OCI-M1 (cell line): ENCODE measurements at places on chromosomes 4 and X.

DNA sequence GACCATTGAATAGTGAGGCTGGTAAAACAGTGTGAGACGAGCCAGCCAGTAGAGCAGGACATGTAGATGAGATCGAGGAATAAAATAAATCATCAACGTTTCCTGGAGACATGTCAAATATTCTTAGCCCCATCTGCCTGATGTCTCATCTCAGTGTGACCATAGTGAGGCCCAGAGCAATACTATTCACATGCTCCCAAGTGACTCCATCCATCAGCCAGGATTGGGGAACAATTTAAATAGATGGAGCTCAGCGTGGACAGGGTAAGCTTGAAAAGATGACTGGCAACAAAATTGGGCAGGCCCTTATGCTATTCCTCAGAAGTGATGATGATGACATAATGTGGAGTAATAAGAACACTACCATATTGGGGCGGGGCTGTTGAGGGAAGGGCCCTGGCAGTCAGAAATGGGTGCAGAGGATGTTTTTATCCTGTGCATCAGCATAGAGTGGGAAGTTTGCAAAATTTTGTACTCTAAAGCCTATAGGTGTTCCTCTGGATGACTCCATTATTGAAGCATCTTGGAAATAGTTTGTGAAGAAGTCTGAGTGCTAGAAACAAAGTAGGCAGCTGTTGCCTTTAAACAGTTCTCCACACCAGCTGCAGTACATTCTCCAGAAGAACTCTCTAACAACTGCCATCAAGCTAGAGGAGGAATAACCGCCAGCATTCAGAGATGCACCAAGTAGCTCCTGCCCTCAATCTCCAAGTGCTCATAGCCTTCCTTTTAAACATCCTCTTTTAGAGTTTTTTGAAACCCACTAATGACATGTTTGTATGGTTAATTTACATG lies 333.0 kb downstream of the DCHS2 start:
- DNase-seq = no peak

- no peak for DNase-seq
Observed at GRCh38 chrX:10831716-10832502, 211.5 kb upstream of the MID1 start.

DNA sequence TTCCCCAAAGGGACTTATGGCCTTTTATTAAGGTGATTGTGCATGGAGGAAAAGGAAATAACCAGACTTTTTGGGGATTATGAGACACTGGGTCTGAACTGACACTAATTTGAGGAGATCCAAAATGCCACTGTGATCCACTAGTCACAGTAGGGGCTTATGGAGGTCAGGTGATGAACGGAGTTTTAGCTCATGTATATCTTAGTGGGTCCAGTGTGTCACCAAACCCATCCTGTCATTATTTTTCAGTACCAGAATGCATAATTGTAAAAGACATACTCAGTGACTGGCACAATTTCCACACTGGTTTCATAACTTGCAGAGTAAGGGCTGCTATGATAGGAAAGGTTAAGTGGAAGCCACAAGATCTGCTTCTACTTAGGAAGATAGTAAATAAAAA lies 131.3 kb downstream of the RTL3 start:
- no peak for DNase-seq

DNA sequence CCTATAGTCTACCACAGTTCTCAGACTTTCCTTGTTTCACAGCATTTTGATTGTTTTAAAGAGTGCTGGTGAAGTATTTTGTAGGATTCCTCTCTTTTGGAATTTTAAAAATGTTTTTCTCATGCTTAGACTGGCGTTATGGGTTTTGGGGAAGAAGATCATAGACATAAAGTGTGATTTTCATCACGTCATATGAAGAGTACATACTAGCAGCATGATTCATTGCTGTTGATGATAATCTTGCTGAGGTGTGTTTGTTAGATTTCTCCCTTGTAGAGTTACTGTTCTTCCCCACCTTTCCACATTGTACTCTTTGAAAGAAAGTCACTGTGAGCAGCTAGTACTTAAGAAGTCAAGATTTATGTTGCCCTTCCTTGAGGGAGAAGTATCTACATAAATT lies 396.1 kb upstream of the GNPDA2 start:
- no peak for DNase-seq

DNA sequence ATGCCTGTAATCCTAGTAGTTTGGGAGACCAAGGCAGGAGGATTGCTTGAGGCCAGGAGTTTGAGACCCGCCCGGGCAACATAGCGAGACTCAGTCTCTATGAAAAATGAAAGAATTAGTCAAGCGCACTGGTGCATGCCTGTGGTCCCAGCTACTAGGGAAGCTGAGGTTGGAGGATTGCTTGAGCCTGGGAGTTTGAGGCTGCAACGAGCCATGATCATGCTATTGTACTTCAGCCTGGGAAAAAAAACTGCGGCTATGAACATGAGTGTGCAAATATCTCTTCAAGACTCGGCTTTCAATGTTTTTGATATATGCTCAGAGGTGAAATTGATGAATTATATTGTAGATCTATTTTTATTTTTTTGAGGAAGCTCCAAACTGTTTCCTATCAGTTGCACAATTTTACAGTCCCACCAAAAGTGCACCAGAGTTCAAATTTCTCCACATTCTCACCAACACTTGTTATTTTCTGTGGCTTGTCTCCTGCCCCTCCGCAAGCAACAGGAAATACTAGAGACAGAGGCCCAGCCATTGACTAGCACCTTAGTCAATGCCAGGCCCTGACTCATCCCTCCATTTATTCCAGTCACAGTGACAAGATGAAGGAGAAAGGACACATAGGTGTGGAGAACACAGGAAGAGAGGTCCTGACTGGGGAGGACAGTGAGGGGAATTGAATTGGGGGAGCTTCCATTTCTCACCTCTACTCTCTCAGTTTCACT lies 33.1 kb upstream of the ZNF41 start:
- no peak for DNase-seq

GRCh38 chr4:54723220-54723619 lies 65.5 kb downstream of the KIT start:
- no peak for DNase-seq

- DNase-seq = peak; percentile 89
Observed at GRCh38 chr4:146520896-146521540, 722 bp downstream of the SLC10A7 start.

DNA sequence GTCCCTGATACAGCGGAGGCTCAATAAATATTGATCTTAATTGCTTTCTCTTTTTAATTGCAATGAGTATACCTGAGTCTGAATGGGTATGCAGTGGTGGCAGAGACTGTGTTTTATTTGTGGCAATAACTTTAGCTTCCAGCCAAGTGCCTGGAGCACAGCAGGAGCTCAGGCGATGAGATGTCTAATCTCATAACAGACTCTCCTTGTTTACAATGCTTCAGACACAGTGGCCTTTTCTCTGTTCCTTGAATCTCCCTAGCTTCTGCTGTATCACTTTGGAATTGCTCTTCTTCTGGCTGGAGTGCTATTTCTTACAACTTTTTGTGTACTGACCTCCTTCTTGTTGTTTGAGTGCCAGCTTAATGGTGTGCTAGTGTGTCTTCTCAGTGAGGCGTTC lies 91.5 kb upstream of the UNC5C start:
- DNase-seq = no peak

DNA sequence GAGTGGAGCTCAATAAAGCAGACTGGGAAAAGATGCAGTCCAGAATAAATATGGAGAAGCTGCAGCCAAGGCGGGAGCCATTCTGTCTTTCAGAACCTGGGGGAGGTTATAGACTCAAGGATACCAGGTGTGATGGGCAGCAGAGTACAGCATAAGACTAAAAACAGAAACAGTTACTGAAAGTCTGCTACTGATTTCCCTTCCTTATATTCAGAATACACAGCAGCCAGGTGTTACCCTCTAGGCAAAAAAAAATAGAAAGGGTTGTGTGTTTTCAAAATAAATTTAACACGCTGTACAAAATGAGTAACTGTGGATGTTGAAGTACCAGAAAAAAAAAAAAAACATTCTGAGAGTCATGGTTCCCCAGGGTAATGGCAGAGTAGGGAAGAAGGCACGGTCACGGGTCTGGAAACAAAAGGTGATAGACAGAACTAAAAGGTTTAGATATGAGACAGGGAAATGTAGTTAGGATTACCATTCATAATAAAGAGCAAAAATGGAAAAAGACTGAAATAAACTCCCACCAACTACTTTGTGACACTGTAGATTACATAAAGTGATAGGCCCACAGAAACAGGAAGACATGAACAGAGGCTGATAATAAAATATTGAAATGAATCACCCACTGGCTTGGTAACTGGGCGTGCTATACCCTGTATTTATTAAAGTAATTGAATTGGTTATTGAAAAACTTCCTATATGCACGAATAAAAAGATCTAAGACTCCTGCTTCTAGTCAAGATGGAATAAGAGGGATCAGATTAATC lies 10.8 kb upstream of the HHIP start:
- no peak for DNase-seq

GRCh38 chr4:18816228-18816895 lies 794.8 kb upstream of the LCORL start:
- no peak for DNase-seq

DNA sequence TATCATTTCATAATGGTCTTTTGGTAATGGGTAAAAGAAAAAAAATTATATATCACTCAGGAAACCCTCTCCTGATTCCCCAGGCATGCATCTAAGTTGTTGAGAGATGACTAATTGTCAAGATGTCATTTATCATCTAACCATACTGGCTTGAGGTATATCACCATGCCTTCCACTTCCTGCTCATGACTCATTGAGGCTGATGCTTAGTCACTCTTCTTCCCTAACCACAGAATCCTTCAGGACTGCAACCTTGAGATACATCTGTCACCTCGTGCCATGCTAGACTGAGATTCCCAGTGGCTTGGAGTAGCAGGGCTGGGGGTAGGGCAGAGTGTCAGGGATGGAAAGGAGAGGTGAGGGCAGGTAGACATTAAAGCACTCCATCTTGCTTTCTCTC lies 782.5 kb upstream of the INTU start:
- DNase-seq = peak; percentile 85

DNA sequence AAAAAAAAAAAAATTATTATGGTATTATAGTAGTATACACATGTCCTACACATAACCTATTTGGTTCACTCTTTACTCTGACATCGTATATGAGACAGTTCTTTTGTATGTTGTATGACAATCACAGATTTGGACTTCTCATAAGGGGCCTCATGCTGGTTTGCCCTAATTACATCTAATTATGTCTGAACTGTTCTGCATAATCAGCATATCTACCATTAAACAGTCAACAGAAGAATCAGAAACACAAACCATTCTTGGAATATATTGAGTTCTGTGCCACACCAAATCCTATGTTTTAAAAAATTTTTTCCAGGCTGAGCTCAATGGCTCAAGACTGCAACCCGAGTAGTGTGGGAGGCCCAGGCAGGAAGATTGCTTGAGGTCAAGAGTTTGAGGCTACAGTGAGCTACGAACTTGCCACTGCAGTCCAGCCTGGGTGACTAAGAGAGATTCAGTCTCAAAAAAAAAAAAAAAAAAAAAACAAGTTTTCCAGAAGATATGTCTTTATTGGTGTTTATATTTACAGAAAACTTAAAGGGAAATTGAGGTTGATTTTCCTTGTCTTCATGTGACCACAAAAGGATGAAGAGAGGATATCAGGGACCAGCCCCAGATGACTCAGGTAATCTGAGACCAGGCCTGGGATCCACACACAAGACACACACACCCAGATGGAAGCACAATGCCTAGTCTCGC lies 22.2 kb downstream of the TRIM61 start:
- DNase-seq = no peak

DNA sequence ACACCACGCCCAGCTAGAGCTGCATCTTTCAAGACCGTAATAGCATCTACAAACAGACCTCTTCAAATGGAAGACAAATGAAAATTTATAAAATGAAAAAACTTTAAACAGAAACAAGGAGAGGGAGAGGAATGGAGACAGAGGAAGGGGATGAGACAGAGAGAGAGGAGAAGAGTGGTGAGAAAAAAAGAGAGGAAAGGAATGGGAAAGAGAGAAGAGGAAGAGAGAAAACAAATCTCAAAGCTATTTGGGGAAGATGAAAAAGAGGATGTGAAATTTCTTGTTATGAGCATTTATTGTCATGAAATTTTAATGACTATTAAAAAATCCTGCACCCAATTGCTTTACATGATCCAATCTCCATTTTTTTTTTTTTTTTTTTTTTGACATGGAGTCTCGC lies 726.9 kb downstream of the GRID2 start:
- DNase-seq = no peak

- DNase-seq = no peak
Observed at GRCh38 chrX:40085714-40086113, 12.0 kb downstream of the BCOR start.

GRCh38 chrX:42975906-42976305 lies 197.9 kb upstream of the PPP1R2C start:
- no peak for DNase-seq

DNA sequence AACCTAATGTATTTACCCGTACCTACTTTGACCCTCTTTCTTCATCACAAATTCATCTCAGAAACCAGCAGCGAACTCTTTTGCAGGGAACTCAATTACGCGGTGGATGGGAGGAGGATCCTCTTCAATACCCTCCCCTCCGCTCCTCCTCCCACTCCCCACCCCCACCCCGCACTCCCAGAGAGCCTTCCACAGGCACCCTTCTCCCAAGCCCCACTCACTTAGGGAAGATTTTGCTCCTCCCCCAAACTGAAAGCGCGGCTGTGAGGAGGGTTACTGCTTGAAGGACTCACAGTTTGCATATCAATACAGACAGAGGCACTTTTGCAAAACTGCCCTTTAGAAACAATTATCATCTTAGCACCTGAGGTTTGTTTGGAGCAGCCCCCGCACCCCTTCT lies 960 bp upstream of the IL1RAPL1 start:
- DNase-seq = no peak

GRCh38 chr4:80088471-80088870 lies 15.4 kb upstream of the ANTXR2 start:
- no peak for DNase-seq

DNA sequence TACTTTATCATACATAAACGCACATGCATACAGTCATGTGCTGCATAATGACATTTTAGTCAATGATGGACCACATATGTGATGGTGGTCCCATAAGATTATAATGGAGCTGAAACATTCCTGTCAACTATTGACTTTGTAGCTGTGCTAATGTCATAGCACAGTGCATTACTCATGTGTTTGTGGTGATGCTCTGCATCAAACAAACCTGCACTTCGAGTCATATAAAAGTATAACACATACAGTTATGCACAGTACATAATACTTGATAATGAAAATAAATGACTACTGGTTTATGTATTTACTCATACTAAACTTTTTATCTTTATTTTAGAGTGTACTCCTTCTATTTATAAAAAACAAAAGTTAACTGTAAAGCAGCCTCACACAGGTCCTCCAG lies 60.5 kb upstream of the MCUB start:
- DNase-seq = no peak

- peak; percentile 40 for DNase-seq
Observed at GRCh38 chr4:87632469-87632868, 17.6 kb upstream of the DMP1 start.

- no peak for DNase-seq
Observed at GRCh38 chr4:145281224-145281623, 100.8 kb upstream of the OTUD4 start.

GRCh38 chr4:183248201-183248600 lies 71.9 kb downstream of the CLDN22 start:
- DNase-seq = no peak
